ENCODE measurements at places on chromosomes 1 and 21.

DNA sequence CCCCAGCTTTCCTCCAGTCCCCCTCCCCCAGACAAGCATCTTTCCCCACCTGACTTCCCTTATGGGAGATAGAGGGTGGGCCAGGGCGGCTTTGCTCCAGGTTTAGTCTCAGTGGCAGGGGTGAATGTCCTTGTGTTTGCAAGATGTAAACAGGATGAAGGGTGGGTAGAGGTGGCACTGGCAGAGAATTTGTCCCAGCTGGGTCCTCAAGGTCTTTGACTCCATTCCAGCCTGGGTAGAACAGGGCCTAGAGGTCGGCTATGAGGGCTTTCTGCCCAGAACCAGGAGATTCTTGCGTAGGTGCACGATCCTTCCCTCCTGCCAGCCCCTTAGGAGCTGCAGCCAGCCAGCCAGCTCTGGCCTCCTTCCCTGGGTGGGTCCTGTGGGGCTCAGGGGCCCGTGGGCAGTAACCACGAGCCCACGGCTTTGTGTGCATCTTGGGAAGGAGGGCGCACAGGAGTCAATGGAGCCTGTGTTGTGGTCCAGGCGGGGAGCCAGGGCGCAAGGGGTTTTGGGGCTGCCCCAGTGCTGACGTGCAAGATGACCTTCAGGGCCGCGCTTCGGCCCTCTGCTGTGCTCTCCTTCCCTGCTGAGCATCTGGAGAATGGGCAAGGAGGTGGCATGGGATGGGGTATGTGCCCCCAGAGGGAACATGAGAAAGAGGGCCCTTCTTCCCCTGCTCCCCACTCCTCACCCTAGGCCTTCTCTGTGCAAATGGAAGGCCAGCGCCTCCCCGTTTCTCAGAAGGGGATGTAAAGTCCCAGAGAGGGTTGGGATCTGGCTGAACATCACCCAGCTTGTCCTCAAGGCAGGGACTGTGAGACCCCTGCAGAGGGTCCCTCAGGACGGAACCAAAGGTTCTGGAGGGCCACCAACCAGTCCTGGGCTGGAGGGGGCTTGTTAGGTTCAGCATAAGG lies 15.7 kb downstream of the POU3F1 start:
- no peak for DNase-seq

- DNase-seq, result no peak
These were observed 207.2 kb downstream of the PBX1 start for GRCh38 chr1:164765992-164766720.

DNA sequence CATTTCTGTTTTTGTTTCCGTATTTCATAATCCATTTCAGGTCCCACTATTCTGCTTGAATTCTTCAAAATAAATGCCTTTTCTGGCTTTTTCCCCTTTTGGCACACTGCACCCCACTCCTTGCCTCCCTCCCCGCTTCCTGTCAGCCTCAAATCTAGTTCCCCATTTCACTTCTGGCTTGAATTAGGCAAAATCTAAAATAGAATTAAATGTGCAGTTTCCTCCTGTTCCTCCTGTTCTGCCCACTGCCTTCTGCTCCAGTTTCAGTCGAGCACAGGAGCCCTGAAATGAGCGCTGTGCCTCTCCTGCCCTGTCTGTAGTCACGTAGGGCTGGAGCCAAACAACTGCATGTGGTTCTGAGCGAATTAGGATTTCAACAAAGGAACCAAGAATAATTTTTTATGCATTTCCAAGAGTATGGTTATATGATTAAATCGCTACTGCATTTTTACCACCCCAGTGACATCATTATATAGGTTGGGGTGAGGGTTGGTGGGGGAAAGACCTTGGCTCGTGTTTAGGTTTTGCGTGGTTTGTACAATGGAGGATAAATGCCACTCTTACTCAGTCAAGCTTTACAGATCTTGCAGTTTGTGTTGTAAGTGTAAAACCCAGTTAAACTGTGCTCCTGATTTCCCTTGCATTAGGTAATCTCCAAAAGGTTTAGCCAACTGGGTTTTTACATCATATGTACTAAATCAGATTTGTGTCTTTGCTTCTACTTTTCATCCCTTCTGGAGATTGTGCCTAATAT lies 114.9 kb downstream of the VPS13D start:
- no peak for DNase-seq

DNA sequence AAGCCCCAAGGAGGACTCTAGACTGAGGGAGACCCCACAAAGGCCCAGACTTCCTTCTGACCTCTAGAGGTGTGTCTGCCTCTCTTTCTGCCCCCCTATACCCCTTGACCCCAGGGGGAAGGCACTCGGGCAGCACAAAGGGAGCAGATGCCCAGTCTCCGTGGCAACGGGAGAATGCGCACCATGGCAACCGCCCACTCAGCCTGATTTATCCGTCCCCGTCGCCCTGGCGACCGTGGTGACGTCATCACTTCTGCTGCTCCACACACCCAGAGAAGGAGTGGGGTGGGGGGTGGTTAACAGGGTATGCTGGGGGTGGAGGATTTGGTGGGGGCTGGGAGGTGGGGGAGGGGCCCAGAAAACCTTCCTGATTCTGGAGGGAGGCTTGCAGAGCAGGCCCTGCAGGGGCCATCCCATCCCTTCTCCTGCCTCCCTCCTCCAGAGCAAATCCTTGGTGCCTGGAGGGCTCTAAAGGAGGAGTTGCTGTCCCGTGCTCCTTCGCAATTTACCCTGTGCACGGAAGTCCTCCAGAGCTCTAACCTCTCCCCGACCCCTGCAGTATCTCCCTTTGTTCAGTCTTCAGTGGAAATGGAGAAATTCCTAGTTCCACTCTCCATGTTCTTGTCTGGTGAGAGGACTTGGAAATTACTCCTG lies 6.3 kb downstream of the CELF3 start:
- no peak for DNase-seq

- DNase-seq, result no peak
These were observed 37.3 kb upstream of the RHOU start for GRCh38 chr1:228698017-228698329.
